ENCODE measurements at places on chromosomes 7 and 10.

DNA sequence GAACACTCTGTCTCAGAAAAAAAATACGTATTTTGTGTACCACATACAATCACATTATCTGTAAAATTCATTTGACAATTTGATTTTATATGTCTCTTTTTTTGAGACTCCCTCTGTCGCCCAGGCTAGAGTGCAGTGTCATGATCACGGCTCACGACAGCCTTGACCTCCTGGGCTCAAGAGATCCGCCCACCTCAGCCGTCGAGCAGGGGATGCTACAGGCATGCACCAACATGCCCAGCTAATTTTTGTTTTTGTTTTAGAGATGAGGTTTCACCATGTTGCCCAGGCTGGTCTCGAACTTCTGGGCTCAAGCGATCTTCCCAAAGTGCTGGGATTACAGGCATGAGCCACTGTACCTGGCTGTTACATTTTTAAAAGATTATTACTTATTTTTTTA, 11.6 kb upstream of the BAZ1B start:
- no peak for DNase-seq

DNA sequence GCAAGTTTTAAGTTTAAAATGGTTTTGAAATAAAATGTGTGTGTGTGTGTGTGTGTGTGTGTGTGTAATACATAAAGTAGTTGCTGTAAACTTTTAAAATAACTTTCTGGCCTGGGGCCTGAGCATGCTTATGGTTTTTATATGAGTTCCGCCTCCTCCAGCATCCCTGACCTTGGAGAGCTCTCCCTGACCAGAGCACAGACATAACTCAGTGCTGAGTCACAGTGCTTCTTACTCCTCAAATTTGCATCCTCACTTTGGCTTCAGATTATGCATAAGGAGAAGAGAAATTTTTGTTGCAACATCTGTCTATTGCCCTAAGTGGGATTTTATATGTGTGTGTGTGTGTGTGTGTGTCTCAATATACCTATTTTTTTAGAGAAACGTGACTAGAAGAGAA, 200.8 kb downstream of the ELMO1 start:
- DNase-seq, result peak; percentile 67

- DNase-seq, result no peak
Measured at GRCh38 chr10:55273946-55274345, 472.9 kb upstream of the PCDH15 start.

DNA sequence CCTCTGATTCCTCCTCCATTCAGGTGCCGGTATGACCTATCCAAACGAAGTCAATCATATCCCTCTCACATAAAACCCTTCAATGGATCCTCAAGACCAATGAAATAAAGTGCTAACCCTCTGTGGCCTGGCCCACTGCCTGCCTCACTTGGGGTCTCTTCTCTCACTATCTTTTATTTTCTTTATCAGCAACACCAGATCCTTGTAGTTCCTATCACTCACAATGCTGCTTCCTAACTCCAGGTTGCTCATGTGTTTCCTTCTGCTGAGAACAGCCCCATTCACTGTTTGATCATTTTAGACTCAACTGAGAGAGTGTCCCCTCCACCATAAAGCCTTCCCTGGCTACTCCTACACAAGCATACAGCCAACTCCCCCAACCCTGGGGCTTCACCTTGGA, 180.6 kb downstream of the DOCK4 start:
- DNase-seq, result no peak

- DNase-seq, result no peak
Measured at GRCh38 chr7:3310884-3311283, 9.8 kb downstream of the SDK1 start.

GRCh38 chr7:151704960-151705635, 171.8 kb downstream of the PRKAG2 start:
- DNase-seq, result no peak

DNA sequence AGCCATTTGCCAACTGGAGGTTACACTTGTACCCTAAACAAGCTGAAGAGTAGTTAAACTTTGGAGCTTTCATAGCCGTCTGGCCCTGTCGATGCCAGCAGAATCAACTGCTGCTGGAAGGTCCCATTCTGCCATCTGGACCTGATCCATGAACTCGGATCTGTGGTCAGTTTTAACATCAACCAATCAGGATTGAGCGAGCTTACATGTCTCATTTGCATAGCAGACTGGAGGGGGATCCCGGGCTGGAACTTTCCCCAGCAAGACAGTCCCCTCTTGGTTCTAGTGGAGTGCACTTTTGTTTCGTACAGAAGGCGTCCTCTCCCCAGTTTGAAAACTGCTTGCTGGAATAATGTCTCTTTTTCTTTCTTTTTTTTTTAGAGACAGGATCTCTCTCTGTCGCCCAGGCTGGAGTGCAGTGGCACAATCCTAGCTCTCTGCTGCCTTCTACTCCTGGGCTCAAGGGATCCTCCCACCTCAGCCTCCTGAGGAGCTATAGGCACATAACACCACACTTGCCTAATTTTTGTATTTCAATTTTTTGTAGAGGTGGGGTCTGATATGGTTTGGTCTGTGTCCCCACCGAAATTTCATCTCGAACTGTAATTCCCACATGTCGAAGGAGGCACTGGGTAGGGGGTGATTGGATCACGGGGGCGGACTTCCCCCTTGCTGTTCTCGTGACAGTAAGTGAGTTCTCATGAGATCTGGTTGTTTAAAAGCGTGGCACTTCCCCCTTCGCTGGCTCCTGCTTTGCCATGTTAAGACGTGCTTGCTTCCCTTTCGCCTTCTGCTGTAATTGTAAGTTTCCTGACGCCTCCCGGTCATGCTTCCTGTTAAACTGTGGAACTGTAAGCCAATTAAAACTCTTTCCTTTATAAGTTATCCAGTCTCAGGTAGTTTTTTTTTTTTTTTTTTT, 42.8 kb upstream of the SEPHS1 start:
- DNase-seq, result peak; percentile 11

- DNase-seq, result no peak
Measured at GRCh38 chr7:11737723-11738122, 94.3 kb downstream of the THSD7A start.

GRCh38 chr10:84205049-84205852, 10.9 kb downstream of the CDHR1 start:
- no peak for DNase-seq

DNA sequence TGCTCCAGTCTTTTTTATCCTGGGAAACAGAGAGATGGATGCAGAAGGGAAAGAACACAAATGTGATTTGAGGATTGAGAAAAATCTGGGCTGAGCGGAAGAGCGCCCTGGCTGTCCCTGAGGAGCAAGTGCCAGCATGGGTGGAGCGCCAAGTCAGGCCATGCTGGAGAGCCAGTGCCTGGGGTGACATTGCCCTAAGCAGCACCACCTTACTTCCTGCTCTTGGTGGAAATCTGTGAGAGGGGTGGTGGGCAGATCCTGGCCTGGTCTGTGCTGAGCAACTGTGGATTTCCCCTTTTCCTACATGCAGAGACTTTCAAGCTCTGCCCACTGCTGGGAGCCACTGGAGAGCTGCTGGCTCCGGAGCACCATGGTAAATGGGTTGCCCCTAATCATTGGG, 36.9 kb downstream of the DDIT4 start:
- DNase-seq, result no peak

DNA sequence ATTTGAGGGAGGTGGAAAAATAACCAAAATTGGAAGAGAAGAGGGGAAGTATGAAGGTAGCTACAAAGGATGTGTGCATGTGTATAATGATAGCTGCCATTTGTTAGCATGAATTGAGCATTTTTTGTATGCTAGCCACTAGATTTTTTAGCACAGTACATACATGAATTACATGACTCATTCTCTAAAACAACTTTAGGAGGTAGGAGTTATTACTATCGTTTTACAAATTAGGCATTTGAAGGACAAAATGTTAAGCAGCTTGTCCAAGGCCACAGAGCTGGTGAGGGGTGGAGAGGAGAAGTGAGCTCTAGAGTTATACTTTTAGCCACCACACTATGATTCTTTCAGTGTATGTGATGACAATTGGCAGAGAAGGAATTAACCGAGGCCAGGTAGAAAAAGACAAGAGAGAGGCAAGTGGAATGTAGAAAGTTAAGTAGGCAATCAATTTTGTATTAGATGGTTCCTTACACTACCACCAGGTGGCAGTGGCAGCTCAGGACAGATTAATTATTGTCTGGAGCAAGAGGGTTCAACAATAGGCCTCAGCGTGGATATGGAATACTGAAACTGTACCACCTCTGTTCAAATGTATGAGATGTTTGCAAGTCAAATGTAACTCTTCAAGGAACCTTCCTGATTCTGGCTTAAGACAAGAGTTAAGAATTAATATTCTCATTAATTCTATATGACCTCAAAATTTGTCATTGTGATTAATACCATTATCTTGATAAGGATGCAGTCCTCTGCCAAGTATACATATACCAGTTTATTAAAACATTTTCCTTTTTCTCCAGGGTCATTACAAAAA, 128.0 kb downstream of the MBL2 start:
- no peak for DNase-seq

DNA sequence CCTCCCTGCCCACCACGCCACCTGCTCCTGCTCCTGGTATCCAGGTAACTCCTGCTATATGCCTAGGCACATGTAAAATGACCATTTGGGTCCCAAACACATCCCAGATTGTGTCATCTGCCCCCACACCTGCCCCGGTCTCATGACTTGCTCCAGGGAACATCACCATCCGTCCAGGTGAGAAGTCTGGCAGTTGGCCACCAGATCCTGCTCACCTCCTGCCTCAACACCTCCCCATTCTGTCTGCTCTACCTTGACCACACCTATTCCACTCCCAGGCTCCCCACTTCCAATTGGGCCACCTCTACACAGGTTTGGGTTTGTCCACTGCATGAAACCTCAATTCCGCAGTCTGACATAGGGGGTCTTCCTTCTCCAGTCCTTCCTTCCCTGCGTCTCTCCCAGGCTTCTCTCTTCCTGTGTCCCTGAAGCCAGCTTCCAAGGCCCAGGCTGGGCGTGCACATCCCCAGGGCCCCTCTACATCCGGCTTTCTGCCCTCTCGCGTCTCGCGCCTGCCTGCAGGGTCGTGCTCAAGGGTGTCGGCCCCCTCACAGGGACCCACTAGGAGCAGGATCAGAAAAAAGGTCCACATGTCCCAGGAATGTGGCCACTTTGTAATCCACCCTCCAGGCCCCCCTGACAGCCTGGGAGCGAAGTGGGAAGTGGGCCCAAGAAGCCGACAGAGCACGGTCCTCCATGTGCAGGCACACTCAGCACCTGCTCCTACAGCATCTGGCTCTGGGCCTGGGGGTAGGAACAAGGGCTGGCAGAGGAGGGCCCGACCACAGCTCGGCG, 49.3 kb upstream of the DAGLB start:
- no peak for DNase-seq

DNA sequence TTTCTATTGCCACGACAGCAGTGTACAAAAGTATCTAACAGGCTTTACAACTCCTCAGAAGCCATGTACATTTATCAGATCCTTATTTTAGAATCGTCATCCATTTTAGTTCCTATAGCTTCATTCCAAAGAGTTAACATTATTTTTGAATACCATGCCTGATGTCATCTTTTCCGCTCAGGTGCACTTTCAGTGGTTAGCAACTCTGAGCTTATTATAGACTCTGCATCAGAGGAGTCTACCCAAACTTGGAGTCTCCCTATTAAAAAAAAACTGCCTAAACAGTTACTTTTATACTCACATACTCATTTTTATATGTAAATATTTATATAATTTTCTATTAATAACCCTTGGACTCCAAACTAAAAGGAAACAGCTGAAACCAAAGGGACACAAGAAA, 31.6 kb upstream of the PRSS37 start:
- no peak for DNase-seq

- peak; percentile 32 for DNase-seq
Measured at GRCh38 chr7:65216469-65216868, 157.2 kb upstream of the ZNF92 start.

DNA sequence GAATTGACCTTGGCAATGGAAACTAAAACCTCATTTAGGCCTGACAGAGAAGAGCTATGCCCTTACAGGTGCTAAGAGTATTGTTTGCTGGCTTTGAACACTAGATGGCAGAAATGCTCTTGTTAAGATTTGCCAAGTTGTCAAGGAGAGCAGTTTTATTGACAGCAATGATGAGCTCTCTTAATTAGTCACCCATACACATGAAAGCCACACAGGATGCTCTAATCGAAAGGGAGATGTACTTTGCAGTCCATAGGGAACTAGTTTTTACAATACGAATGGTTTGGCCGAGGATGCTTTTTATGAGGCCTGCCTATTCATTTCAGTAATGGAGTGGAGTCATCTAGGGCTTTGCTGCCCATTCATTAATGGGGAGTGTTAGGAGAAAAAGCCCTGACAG, 45.4 kb upstream of the MBL2 start:
- DNase-seq, result peak; percentile 7

DNA sequence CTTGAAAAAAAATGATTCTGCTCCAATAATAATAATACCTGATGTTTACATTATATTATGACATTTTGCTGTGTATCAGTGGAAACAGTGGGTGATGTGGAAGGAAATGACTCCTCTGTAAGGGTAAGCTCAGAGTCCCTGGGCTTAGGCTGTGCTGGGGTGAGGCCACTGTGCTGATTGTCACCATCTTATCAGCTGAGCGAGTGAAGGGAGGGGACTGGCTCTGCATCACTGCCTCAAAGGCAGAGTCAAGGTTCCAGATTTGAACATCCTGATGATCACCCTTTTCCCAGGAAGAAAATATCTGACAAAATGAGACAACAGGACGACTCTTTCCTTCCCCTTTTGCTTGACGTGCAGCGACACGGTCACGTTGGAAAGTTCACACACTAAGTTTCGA, 24.0 kb upstream of the HABP2 start:
- no peak for DNase-seq

DNA sequence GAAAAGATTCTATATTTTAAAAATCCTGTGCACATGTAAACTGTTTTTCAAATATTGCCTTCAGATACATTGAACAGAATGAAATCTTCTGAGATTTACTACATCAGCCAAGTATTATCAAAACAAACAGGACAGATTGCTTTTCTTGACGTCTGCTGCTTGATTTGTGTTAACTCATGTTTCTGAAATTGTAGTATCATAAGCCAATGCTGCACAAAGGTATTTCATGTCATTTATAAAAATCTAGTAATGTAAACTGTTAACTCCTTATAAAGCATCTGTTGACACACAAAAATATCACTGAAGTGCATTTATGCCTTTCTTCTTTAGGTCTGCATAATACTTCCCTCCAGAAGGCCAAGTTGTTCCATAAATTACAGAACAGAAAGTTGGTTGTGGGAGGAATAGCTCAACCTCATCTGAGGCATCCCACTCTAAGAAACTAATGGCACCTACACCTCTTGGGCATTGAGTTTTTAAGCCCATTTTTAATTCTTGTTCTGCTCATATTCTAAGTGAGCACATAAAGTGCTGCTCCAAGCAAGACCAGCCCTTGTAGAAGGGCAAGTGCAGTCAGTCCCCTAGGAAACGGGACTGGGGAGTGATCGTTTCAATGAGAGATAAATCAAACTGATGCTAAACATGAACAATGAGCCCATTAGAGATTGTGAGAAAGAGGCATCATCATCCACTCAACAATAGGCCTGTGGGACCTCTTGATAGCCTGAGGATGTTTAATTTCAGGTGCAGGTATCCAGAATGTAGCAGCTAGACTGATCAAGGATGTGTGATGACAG, 28.5 kb downstream of the CAV1 start:
- DNase-seq, result no peak

- no peak for DNase-seq
Measured at GRCh38 chr10:119268871-119269506, 61.6 kb downstream of the GRK5 start.

- peak; percentile 80 for DNase-seq
Measured at GRCh38 chr7:13990319-13990983, 985 bp upstream of the ETV1 start.

Measured in right lung (tissue), 10 donors.